ENCODE measurements at places on chromosomes 12 and 14.

DNA sequence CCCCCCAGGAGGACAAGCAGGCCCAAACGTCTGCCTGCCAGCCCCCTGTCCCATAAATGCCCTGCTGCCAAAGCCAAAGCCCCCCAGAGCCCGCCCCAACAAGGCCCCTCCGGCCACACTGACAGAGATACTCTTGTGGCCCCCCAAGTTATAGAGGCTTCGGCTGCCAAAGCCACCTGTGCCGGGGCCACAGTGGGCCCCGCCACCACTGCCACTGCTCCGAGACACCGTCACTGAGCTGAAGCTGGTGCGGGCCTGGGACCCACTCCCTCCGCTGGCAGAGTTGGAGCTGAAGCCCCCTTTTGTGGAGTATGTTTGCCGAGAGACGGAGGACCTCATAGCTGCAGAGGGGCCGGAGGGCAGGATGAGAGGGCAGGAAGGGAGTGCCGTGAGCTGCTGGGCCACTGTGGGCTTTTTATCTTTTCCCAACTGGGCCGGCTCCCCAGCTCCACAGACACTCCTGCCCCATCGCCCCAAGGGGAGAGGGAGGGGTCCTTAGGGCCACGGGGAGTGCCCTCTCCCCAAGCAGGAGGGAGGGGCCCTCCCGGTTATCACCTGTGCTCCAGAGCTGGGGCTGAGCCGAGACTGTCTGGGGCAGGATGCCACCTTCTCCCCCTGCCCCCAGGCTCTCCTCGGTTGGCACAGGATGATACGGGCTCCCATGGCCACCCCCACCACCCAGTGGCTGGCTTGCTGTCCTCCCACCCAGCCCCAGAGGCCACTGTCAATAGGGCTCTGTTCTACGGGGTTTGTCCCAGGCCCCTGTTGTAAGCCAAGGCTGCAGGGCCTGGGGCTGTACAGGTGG is at the start of gene KRT79:
TSS of gene KRT79 (minus strand) at position 390 of the 805 bp plus-strand sequence. CDS start at position 339, 51 bp downstream.
- DNase-seq: no peak

DNA sequence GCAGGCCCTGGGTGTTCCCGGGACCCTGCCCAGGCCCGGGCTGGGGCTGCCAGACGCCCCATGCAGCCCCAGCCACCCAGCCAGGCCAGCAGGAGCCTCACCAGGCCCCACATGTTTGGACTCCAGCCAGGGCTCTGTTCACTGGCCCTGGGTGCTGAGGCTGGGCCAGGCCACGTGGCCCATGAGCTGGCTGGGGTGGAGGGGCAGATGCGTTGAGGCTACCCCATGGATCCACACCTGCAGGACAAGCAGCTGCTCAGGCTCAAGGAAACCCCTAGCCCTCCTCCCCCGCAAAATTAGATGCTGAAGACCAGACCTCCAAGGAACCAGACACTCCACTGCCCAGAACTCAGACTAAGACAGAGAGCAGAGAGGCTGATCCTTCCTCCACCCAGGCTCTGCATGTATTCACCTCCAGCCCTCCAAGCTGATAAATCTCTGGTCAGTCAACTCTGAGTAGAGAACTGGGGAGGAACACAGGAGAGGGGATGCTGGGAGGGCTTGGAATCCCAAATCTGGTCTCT is 1.6 kb downstream of the CDH24 start:
- DNase-seq: no peak

DNA sequence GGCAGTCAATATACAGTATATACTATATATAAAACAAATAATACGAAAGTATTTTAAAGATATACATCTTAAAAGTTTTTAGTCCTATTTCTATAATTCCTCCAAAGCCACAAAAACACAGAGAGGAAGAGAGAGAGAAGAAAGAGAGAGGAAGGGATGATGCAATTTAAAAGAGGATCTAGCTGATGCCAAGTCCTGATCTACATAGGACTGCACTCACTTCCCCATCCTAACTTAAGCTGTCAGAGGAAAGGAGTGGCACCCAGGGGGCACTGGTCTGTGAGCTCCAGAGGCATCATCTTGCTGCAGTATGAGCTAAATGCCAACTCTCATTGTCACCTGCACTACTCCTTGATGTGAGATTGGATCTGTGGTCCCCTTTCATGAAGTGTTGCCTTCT is 95.8 kb downstream of the C12orf42 start:
- DNase-seq: no peak

DNA sequence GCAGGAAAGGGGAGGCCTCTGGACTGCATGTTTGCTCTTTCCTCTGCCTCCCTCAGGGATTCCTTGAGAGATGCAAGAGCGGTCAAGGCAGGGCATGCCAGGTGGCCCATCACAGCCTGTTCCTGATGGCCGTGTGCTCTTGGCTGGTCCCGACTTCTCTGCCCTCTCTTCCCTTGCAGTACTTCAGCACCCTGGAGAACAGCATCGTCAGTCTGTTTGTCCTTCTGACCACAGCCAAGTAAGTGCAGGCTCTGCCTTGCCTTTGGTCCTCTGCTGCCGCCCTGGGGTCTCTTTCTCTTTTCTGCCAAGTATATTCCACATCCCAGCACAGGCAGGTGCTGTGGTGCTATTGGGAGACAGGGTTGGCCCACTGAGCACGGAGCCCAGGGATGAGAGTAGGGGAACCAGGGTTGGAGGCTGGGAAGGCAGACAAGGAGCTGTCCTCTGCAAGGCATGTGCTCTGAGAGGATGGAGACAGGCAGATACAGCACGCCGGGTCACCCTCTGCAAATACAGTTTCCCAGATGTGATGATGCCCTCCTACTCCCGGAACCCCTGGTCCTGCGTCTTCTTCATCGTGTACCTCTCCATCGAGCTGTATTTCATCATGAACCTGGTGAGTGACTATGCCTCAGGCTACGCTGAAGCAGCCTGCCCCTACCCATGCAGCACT is 51.9 kb downstream of the TPCN1 start:
- DNase-seq: no peak

GRCh38 chr12:71208053-71208685 is 50.4 kb upstream of the TSPAN8 start:
- DNase-seq: no peak

DNA sequence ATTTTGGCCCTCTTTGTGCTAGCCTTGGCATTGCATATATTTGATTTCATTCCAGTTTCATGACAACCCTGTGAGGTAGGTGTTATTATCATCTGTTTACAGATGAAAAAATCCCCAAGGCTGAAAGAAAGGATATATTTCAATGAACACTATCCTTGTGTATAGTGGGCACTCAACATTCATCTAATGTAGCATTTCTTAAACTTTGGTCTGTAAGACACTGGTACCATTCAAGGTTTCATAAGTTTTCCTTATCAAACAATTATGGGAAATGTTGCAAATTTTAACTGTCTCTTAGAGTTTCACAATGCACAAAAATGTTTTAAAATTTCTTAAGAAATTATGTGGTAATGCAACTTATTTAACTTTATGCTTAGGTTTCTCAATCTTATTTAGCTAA is 44.3 kb downstream of the ATP23 start:
- DNase-seq: no peak

DNA sequence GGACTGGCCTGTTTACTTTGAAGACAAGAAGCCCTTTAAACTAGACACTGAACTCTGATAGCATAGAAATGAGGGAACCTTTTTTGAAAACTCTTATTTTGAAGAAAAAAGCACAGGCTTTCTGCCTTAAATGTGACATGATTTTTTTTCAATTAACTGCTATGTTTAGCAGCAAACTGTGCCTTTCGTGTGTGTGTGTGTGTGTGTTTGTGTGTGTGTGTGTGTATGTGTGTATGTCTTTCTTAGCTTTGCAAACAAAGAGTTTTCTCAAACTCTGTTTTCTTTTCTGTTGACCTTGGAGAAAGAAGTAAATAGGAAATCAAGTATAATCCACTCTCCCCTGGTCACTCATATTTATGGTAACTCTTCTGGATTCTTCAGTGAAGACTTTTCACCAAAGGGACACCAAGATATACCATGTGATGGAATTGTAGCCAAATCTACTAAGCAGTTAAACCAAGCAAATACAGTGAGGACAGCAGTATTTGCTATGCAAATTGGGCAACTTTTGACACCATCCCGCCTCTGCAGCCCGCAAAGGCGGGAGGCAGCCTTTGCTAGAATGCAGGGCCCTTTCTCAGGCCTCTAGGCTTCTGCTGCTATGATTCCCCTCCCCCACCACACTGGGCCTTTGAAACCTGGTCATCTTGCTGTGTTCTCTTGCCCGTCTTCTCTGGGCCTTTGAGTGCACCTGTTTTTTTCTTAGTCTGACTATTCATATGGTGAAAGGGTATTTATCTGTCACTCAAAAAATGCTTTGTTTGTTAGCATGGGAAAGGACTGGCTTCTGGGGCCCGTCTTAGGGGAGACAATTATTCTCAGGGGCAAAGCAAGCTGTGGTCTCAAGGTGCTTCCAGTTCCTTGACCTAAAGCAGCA is 107.9 kb downstream of the MYRFL start:
- no peak for DNase-seq

All from NCI-H2081 treated with DMSO at 0.1 percent for 48 hours (cell line).